Colonic mucosa (tissue), 4 donors: ENCODE measurements at places on chromosomes 16 and 17.

DNA sequence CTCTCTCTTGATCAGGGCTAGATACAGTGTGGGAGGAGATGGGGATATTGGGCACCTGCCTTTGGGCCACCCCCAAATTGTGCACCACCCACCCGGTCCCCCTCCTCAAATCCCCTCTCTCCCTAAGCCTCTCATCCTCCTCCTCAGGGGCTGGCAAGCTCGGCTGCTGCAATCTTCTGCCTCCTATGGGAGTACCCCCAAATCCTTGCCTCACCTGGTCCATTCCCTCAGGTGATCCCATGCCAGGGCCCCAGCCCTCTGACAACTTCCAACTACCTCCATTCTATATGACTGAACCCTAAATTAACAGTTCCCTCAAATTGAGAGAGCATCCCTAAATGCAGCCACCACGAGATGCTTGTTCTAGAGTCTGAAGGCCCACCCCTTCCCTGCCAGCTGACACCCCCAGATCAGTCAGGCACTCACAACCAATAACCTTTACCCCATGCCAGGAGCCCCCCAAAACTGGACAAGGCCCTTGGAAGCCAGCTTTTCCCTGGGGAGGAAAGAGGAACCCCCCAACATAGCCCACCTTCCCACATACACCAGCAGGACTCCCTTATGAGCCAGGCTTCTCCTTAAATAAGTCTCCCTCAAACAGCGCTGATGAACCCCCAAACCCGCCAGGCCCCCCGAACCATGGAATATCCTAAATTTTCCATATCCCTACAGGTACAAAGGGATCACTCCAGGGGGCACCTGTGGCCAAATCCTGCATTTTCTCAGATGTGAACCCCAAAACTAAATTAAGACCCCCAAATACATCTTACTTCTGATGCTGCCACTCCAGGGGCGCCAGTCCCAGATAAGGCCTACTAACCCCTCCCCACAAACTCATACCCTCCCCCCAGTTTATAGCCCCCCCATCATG is 3.2 kb downstream of the DLG4 start:
- DNase-seq: no peak
- H3K36me3 ChIP-seq: no peaks in the 10 kb centered on the region
- H3K4me3 ChIP-seq: peak overlapping the region; percentile 16
- peaks cover 11% of the 10 kb centered on the region for H3K4me1 ChIP-seq

DNA sequence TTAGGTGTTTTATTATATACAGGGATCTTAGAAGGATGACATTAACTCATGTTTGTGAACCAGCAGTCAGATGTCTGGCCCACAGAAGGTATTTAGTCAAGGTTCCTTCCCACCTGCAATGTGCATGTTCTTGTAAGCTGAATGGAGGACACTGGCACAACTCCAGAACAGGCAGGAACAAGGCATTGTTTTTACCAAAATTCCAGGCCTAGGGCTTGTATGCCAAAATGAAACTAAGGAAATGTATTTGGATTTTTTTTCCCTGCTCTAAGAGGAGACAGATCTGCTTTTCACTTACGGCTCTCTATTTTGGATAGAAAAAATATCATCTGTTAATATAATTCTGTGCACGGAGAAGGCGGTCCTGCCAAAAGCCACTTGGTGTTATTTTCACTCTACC is 312.5 kb downstream of the GRIN2A start:
- DNase-seq: no peak
- H3K27ac ChIP-seq: no peak overlapping the region
- no peak overlapping the region for H3K4me3 ChIP-seq
- H3K27me3 ChIP-seq: no peaks in the 10 kb centered on the region
- H3K36me3 ChIP-seq: no peaks in the 10 kb centered on the region
- no peaks in the 10 kb centered on the region for H3K4me1 ChIP-seq

- no peaks in the 10 kb centered on the region for H3K4me1 ChIP-seq
- no peak for DNase-seq
- H3K27me3 ChIP-seq: no peaks in the 10 kb centered on the region
- H3K36me3 ChIP-seq: peaks cover 6% of the 10 kb centered on the region
- H3K27ac ChIP-seq: peak overlapping the region; percentile 47
These were observed 25.6 kb downstream of the IGSF6 start for GRCh38 chr16:21626659-21627277.

GRCh38 chr17:40345161-40345993 is 19.2 kb downstream of the GJD3 start:
- DNase-seq: peak; percentile 94
- H3K4me1 ChIP-seq: peaks cover 36% of the 10 kb centered on the region
- H3K27ac ChIP-seq: peak overlapping the region; percentile 96
- H3K4me3 ChIP-seq: peak overlapping the region; percentile 86
- no peaks in the 10 kb centered on the region for H3K36me3 ChIP-seq

- H3K27me3 ChIP-seq: no peaks in the 10 kb centered on the region
- no peak for DNase-seq
- H3K4me3 ChIP-seq: no peak overlapping the region
- no peak overlapping the region for H3K27ac ChIP-seq
- no peaks in the 10 kb centered on the region for H3K4me1 ChIP-seq
These were observed 9.7 kb upstream of the ZC3H7A start for GRCh38 chr16:11806721-11807120.

- H3K27ac ChIP-seq: peak overlapping the region; percentile 94
- no peaks in the 10 kb centered on the region for H3K27me3 ChIP-seq
- H3K4me1 ChIP-seq: peaks cover 7% of the 10 kb centered on the region
- peak; percentile 100 for DNase-seq
- no peaks in the 10 kb centered on the region for H3K36me3 ChIP-seq
- H3K4me3 ChIP-seq: peak overlapping the region; percentile 92
These were observed 388 bp upstream of the AKTIP start for GRCh38 chr16:53503270-53503923.

DNA sequence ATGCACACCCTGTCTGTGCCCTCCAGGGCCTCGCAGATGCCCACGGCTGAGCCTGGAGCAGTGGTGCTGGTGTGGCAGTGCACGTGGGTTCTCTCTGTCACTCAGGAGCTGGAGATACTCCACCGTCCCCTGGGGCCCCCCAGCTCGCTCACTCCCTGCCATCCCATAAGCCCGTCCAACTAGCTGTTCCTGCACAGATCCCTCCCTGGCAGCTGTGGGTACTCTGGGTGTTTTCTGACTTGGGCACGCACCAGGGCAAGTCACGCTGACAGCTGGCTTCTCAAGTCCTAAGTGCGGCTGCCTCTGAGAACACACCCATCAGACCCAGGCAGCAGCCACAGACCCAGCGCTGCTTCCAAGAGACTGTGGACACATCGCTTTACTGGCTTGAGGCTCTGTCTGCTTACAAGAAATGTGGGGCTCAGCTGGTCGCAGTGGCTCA is 25.4 kb upstream of the ITGB4 start:
- DNase-seq: peak; percentile 75
- H3K27ac ChIP-seq: peak overlapping the region; percentile 96
- H3K4me3 ChIP-seq: no peak overlapping the region
- H3K27me3 ChIP-seq: no peaks in the 10 kb centered on the region
- H3K36me3 ChIP-seq: no peaks in the 10 kb centered on the region

DNA sequence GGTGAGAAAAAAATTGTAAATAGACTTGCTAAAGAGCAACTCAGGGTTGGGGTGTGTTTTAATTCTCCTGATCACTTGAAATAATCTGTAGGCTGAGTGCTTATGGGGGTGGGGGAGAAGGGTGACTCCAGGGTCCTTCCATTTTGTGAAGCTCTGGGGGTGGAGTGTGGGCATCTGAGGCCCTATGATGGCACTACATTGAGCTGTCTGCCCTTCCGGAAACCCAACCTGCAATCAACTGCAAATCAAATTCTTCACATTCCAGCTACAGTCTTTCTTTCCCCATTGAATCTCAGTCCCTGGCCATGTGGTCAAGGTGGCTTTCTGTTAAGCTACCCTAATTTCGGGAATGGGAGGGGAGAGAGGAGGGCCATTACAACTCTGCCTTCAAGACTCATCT is 6.0 kb upstream of the CDC6 start:
- no peaks in the 10 kb centered on the region for H3K36me3 ChIP-seq
- no peak overlapping the region for H3K27ac ChIP-seq
- H3K4me1 ChIP-seq: peaks cover 4% of the 10 kb centered on the region
- no peak for DNase-seq

DNA sequence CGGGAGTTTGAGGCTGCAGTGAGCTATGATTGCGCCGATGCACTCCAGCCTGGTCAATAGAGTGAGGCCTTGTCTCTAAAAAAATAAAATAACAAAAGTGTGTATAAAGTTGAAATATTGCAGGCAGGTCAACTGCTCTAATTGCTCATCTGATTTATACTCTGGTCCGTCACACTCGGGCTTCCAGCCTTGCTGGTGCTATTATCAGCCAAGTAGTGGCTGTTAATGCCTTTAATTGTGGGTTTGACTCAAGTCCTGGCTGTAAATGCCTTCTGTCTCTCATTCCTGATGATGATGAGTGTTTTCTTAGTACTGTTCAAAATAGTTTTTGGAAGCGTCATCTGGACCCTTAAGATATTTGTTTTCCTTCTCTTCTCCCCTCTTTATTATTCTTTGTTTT is 18.4 kb downstream of the SYT17 start:
- no peaks in the 10 kb centered on the region for H3K27me3 ChIP-seq
- H3K4me3 ChIP-seq: no peak overlapping the region
- H3K36me3 ChIP-seq: no peaks in the 10 kb centered on the region
- DNase-seq: no peak

DNA sequence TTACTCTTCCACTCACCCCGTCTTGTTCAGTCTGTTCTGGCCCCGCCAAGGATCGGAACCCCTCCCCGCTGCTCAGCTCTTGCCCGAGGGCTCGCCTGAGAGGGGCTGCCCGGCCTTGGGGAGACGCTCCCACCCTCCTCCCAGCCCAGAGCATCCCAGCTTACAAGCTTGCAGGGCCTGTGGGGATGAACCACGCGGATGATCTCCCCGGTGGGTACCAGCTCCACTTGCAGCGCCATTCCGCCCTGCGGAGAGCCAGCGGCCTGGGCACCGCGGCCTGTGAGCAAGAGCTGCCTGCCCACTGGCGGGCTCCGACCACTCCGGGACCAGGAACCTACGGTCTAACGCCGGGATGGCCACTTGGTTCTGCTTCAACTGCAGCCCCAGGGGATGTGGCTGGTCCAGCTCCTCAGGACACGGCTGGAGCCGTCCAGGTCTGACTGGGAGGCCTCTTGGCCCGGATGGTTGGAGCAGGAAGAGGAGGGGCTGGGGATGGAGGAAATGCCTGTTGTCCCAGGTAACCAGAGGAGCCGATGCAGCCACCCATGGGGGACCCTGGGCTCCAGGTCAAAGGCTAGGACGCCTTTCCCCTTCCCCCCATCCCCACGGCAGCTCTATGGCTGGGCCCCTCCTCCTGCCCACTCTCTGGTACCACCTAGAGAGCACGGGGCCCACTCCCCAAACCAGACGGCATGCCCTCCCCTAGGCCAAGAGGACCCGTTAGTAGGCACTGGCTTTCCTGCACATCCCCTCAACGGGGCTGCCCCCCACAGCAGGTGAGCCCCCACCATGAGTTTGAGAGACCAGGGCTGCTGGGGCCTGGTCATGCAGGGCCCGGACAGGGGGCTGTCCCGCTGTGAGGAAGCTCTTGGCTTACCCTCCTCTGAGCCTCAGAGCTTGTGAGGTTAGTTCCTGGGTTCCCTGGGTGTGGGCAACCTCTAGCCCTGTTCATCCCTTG is at the start of gene MYO1C:
TSS of gene MYO1C (minus strand) at position 438 of the 958 bp plus-strand sequence. CDS start at position 239, 199 bp downstream.
- H3K4me3 ChIP-seq: peak within 1 kb of the TSS; percentile 50
- H3K27ac ChIP-seq: peak within 1 kb of the TSS; percentile 69
- H3K36me3 ChIP-seq: no peaks in the 10 kb centered on the region
- H3K27me3 ChIP-seq: no peaks in the 10 kb centered on the region
- peaks cover 29% of the 10 kb centered on the region for H3K4me1 ChIP-seq
- peak; percentile 43 for DNase-seq

- H3K4me3 ChIP-seq: no peak overlapping the region
- H3K27ac ChIP-seq: no peak overlapping the region
- no peaks in the 10 kb centered on the region for H3K27me3 ChIP-seq
- no peaks in the 10 kb centered on the region for H3K4me1 ChIP-seq
- no peaks in the 10 kb centered on the region for H3K36me3 ChIP-seq
These were observed 17.4 kb downstream of the KRT24 start for GRCh38 chr17:40686192-40686591.

DNA sequence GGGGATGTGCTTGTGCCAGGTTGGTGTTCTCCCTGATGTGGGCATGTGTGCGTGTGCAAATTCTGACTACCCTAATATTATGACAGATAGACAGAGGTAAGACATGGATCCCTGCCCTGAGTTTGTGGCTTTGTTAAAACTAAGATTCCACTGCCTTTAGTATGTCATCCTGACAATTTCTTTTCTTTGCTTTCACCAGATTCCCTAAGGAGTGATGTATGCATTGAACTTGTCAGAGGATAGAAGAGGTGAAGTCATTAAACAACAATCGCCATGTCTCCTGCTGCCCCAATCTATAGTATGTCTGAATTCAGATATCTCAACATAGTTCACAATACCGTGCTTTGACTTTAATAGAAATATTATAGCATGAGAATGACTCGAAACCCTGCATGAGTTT is 137.1 kb upstream of the ELAC2 start:
- DNase-seq: no peak
- H3K27ac ChIP-seq: no peak overlapping the region

DNA sequence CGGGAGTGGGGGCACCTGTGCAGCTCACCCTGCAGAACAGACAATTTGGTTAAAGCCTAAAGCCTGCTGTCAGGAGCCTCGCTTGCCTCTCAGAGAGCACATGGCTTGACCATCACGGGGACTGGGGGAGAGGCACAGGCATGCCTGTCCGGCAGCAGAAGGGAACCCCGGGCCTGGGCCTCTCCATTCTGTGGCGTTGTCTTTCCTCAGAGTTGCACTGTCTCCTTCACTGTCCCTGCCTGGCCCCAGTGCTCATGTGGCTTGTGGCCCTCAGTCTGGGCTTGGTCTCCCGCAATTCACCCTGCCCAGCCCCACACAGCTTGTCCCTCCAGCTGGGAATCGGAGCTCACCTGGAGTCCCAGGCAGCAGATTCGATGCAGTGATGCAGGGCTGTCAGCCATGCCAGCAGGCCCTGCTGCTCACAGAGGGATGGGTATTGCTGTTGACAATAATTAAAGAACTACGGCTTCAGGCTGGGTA is 189.9 kb downstream of the SEC14L1 start:
- H3K27ac ChIP-seq: no peak overlapping the region
- H3K4me1 ChIP-seq: peaks cover 24% of the 10 kb centered on the region
- no peak overlapping the region for H3K4me3 ChIP-seq
- H3K27me3 ChIP-seq: no peaks in the 10 kb centered on the region
- H3K36me3 ChIP-seq: no peaks in the 10 kb centered on the region

DNA sequence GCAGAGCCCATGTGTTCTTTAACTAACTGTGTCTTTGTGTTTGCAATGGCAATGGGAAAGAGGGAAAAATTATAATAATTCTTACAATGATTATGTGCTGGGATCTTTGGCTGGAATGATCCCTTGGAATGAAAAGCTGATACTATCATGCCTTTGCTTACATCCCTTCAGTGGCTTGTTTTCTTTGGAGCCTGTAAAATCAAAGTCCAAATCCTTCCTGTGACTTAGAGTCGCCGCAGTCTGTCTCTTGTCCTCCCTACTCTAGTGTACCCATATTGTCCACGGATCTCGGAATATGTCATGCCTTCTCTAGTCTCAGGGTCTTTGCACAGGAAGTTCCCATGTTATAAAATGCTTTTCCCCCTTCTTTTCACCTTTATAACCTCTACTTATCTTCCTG is 111.7 kb upstream of the MAF start:
- peak; percentile 42 for DNase-seq
- H3K36me3 ChIP-seq: no peaks in the 10 kb centered on the region
- no peak overlapping the region for H3K27ac ChIP-seq
- H3K4me1 ChIP-seq: no peaks in the 10 kb centered on the region
- H3K4me3 ChIP-seq: no peak overlapping the region

GRCh38 chr16:1290860-1291575 is 18.4 kb upstream of the UBE2I start:
- peaks cover 3% of the 10 kb centered on the region for H3K4me1 ChIP-seq
- DNase-seq: peak; percentile 38

- peaks cover 14% of the 10 kb centered on the region for H3K4me1 ChIP-seq
- H3K36me3 ChIP-seq: no peaks in the 10 kb centered on the region
- H3K4me3 ChIP-seq: no peak overlapping the region
- no peaks in the 10 kb centered on the region for H3K27me3 ChIP-seq
These were observed 44.8 kb downstream of the ERN1 start for GRCh38 chr17:64084940-64085649.
